ENCODE measurements at places on chromosomes 3 and 15.

GRCh38 chr15:68821841-68822381 is 1.2 kb upstream of the ANP32A start:
- no peak for DNase-seq

DNA sequence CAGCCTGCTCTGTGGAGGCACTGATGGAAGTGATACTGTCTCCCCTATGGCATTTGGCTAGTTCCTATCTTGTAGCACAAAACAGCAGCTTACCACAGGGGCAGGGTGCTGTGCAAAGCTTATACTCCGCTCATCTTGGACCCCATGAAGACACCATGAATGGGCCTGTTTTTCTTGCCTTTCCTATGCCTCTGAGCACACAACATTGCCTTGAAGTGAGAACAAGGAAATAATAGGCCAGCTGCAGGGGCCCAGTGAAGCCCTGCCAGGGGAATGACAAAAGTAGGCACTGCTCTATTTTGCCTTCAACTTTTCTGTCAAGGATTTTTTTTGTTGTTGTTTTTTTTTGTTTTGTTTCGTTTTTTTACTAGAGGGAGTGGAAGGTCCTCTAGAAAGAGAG is 110.3 kb downstream of the PDE8A start:
- DNase-seq = no peak

GRCh38 chr15:36478561-36478960 is 100.9 kb upstream of the CDIN1 start:
- DNase-seq = no peak

DNA sequence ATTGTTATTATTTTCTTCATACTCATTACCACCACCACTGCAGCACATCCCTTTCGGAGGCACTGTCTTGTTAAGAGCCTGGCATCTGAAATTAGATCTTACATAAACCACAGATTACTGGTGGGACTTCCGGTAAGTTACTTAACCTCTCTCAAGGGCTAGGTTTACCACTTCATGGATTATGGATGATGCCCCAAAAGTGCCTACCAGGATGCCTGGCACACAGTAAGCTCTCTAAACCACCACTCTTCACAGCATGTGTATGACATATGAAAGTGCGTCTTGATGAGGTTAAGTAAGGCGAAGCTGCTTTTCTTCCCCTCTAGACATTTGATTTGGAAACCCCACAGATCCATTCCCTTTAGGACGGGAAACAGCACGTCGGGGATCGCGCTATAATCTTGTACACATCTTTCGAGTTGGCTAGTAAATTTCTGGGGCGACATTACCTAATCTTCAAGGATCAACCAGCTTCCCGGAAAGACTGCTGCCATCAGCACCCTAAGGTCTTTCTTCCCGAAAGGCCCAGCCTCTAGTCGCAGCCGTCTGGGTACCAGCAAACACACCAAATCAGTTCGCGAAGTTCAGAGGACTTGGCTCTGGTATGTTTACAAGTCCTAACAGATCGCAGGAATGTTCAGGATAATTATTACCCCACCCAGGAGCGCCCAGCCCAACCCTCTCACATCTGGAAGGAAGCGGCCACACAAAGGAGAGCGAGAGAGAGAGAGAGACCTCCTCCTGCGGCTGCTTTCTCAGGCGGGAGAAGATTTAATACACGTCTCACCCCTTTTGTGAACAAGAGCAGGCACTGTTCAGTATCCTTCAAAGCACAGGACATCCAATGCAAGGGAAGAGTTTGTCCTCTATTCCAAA is 155.1 kb upstream of the FRMD4B start:
- DNase-seq = no peak

GRCh38 chr3:10758304-10759037 is 57.6 kb upstream of the SLC6A11 start:
- peak; percentile 88 for DNase-seq

DNA sequence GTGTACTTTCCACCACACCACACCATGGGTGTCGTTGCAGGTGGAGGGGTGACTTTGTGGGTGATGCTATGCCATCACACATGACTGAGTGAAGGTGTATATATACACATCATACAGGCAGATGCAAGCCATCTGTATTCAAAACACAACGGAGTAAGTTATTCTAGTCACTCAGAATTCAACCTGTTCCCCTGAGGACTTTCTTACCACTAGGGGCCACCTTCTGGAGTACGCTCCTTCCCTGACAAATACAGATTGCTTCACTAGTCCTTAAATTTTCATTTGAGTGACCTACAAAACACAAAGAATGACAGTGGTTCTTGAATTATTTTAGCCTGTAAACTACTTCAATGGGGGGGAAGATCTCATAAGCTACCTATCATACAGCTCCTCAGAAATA is 52.8 kb upstream of the NTRK3 start:
- no peak for DNase-seq

- DNase-seq = peak; percentile 78
These were observed 65.8 kb downstream of the MB21D2 start for GRCh38 chr3:192851821-192852372.

DNA sequence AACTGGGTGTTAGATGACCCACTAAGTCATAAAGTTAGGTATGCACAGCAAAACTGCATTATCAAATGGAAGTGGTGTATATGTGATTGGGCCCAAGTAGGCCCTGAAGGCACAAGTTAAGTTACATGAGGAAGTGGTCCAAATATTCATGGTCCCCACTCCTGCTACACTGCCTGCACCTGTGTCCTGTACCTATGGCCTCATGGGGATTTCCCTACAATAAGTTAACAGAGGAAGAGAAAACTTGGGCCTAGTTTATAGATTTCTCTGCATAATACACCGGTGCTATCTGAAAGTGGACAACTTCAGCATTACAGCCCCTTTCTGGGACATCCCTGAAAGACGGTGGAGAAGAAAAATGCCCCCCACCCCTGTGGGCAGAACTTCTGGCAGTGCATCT is 41.5 kb downstream of the STRIT1 start:
- no peak for DNase-seq

DNA sequence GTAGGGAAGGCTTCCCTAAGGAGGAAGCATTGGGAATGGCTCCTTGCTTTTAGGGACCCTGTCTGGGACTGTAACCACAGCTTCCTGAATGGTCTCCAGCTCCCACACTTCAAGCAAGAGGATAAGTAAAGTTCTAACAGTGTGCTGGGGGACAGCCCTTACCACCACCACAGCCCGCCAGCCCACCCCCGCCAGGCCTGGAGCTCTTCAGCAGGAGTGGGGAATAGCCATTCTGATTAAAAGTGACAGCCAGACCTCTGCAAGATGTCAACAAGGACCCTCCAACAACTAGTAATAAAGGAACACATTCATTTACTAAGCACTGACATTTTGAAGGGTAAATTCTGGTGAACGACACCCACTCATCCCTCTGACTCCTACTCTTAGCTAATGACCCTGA is 49.4 kb downstream of the CPN2 start:
- DNase-seq = no peak
